ENCODE measurements at places on chromosomes 1 and 21.
A peak's percentile ranks its signal among the peaks of the same experiment; 100 is the strongest.

- DNase-seq: no peak
These were observed 129.7 kb upstream of the RUNX1 start for GRCh38 chr21:35178827-35179226.

DNA sequence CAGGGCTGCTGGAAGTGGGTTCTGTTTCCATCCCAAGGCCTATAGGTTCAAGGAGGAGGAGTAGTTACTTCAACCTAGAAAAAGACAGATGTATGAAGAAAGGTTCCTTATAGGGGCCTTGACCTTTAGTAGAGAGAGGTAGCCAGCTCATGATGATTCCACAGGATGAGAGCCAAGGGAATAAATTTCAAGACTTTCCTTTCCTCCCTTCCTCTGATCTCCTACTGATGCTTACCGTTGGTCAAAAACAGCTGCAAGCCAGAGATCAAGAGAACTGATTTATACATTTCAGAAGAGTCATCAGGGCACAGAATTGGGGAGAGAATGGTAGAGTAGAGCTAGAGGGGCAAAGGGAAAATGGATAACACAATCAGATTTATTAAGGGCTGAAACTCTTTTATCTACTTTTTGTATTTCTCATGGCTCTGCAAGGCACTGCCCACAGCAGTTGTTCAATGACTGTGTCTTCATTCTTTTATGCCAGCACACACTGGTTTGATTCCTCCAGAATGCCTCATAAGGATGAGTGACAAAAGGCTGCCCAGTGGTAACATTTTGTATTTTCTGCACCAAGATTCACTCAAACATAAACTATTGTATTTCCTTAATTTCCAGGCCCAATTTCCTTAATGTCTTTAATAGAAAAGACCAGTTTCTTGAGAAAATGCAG lies 37.4 kb downstream of the AK5 start:
- DNase-seq: no peak

DNA sequence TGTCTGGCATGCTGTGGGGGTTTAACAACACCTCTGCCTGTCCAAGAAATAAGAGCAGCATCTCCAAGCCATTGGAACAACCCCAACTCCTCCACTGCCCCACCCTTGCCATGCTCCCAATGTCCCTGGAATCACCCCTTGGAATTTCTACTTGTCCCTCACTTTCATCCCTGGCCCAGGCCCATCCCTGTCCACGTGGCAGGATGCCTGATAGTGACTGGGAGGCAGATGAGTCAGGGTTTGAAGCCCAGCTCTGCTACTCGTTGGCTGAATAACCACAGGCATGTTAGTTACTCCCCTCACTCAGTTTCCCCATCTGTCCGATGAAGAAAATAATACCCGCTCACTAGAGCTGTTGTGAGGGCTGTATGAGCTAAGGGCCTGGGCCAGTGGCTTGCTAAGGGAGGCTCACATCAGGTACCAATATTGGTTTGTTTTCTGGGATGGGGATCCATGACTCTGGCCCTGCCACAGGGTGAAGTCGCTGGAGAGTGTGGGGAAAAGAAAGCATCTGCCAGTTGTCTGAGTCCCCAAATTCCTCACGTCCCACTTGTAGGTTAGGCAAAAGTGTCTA lies 99.4 kb upstream of the TLR5 start:
- no peak for DNase-seq

GRCh38 chr1:109472779-109473178 lies 6.4 kb downstream of the SYPL2 start:
- DNase-seq: no peak

DNA sequence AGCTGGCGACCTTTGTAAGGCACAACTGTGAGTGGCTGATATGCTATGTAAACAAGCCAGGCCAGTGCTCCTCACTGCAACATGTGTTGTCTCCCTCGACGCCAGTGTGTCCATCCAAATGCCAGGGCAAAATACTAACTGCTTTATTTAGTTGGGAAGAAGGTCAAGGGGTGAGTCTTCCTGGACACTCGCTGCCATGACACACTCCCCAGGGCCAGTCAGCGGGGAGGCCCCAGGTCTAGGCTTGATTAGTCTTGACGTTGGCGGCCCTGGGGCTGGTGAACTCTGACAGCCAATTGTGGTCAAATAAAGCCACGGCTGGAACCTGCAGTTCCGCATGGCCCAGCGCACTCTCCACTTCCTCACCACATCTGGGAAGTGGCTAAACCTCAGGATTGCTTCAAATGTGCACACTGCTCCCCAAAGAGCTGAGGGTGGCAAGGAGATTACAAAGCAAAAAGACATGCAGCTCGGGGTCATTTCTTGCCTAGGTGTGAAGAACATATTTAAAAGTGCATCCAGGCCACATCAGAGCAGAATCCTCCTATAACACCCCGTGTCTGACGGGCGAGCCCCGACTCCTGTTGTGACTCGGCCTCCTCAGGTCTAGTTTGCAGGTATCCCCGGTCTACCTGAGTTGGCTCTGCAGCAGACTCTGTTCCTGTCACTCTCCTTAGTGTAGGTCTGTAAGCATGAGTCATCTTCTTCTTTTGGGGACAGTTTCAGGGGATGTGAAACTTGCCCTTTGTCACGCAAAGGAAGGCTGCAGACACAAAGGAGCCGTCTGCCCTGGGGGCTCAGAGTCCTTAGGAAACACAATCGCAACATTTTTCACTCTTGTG lies 183.5 kb downstream of the RUNX1 start:
- DNase-seq: peak; percentile 78

DNA sequence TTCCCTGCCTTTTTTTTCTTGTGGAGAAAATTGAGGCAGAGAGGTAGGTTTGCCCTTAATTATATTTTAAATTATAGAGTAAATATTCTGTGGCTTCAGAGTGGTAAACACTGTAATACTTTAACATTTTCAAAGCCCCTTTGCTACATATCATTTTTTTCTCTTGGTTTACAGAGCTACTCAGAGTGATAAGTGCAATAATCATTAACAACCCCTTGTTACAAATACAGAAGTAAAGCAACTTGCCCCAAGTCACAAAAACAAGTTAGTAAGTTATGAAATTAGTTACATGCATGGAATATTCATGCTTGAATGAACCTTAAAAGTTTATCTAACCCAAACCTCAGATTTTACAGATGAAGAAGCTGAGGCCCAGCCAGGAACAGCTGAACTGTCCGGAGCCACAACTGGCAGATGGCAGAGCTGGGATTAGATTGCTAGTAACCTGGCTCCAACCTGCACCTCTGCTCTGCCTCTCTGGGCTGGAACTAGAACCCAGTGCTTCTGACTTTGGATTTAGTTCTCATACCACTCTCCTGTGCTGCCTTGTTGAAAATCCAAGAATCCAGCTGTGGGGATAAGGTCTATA lies 48.7 kb downstream of the TNN start:
- DNase-seq: no peak
